HCEC 1CT (cell line): ENCODE measurements at places on chromosomes 1 and 21.
A peak's percentile ranks its signal among the peaks of the same experiment; 100 is the strongest.

- DNase-seq, result no peak
These were observed 10.5 kb downstream of the WNT9A start for GRCh38 chr1:227937031-227937837.

- DNase-seq, result no peak
These were observed 979.2 kb downstream of the MRPL39 start for GRCh38 chr21:24628046-24628445.

- no peak for DNase-seq
These were observed 48.2 kb upstream of the VANGL1 start for GRCh38 chr1:115593365-115594259.

DNA sequence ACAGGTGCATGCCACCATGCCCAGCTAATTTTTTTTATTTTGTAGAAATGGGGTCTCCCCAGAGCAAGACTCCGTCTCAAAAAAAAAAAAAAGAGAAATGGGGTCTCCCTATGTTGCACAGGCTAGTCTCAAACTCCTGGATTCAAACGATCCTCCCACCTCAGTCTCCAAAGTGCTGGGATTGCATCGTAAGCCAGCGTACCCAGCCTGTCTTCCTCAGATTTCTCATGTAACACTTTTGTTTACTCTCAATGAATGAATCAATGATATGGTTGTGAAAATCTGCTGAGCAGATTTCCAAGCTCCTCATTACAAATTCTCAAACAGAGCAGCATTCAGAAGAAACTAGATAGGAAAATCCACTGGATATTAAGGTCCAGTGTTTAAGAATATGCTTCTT, 6.6 kb downstream of the CMPK1 start:
- DNase-seq, result peak; percentile 44
